GM23248 (cell line): ENCODE measurements at places on chromosomes 6 and 20. TPM values are rescaled to one million over a fixed set of nuclear protein-coding genes. Genes with fewer than 3 reads are reported as not detected.
A peak's percentile ranks its signal among the peaks of the same experiment; 100 is the strongest.

DNA sequence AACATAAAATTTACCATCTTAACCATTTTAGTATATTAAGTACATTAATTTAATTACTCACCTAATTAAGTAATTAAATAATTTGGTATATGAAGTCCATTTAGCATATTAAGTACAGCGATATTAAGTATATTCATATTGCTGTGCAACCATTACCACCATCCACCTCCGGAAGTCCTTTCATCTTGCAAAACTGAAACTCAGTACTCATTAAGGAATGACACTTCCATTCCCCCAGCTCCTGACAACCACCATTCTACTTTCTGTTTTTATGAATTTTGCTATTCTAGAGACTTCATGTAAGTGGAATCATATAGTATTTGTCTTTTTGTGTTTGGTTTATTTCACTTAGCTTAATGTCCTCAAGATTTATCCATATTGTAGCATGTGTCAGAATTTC, 61.1 kb upstream of the GTSF1L start:
- no peaks in the 10 kb centered on the region for H3K27me3 ChIP-seq
- no peak overlapping the region for H3K4me3 ChIP-seq
- no peak for DNase-seq
- no peak overlapping the region for H3K27ac ChIP-seq

DNA sequence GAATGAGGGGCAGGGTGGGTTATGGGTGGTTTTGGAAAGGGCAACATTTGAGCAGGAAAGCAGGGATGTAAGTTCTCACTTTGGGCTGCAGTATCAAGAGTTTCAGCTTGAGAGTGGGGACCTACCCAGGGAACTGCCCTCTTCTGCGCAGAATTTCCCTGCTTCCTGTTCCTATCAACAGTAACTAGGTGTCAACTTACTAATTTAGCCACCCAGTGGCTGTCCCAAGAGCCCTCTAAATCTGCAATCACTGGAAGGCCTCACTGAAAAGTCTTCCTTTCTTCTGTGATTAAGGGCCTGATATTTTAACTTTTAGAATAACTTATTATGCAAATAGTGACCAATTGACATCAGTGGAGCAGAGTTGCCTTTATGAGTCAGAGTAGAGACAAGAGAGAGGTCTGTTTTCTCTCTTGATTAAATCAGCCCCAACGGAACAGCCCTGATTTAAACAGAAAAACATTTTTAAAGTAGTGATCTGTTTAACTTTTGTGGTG, 118.2 kb upstream of the RIPOR2 start:
- H3K36me3 ChIP-seq = no peaks in the 10 kb centered on the region
- peak; percentile 82 for DNase-seq
- peak overlapping the region; percentile 84 for H3K27ac ChIP-seq
- H3K4me1 ChIP-seq = peaks cover 32% of the 10 kb centered on the region
- no peaks in the 10 kb centered on the region for H3K27me3 ChIP-seq

GRCh38 chr6:28807682-28808280, 116.0 kb downstream of the TRIM27 start:
- peaks cover 54% of the 10 kb centered on the region for H3K27me3 ChIP-seq
- 0 out of 2 replicates have a peak, but pooled peaks cover 11% of the 10 kb centered on the region for H3K4me1 ChIP-seq
- peak; percentile 75 for DNase-seq

GRCh38 chr6:53492860-53493634, 51.9 kb downstream of the GCLC start:
- H3K4me1 ChIP-seq = peaks cover 31% of the 10 kb centered on the region
- no peaks in the 10 kb centered on the region for H3K36me3 ChIP-seq
- H3K4me3 ChIP-seq = peak overlapping the region; percentile 50
- H3K27me3 ChIP-seq = no peaks in the 10 kb centered on the region
- DNase-seq = peak; percentile 81

- peak overlapping the region; percentile 85 for H3K4me3 ChIP-seq
- H3K27ac ChIP-seq = no peak overlapping the region
- no peaks in the 10 kb centered on the region for H3K36me3 ChIP-seq
These were observed 1.9 kb downstream of the FBXO9 start for GRCh38 chr6:53066874-53067706.

- DNase-seq = peak; percentile 89
- H3K27ac ChIP-seq = no peak overlapping the region
- H3K4me3 ChIP-seq = no peak overlapping the region
- H3K4me1 ChIP-seq = peaks cover 10% of the 10 kb centered on the region; the same call in 1 of the 2 replicates
- no peaks in the 10 kb centered on the region for H3K36me3 ChIP-seq
These were observed 159.3 kb upstream of the CENPW start for GRCh38 chr6:126180585-126180984.

The KHDRBS2 gene
- total RNA-seq = not detected in 2 replicates

The NT5DC1 gene
- total RNA-seq = 1.8 and 3.4 TPM in 2 replicates

The DDRGK1 gene
- total RNA-seq = 50.8 and 63.0 TPM in 2 replicates

The FLRT3 gene
- 2.3 and 2.4 TPM in 2 replicates for total RNA-seq

The FUT9 gene
- total RNA-seq = not detected in 2 replicates
